ENCODE measurements at places on chromosomes 5 and 9.

DNA sequence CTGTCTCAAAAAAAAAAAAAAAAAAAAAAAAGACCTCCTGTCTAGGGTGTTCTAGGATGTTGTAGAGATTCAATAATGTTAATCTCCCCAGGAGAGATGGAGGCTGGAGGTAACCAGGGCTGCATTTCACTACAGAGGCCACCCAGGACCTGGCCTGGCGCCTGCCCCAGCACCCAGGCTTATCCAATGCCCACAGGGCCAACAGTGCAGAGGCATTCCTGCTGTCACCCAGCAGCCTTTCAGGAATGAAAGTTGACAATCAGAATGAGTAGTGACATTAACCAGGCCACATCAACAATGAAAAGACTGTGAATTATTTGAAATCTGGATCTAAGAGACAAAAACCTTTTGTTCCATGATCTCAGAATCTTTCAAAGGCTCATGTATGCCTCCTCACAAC is 36.2 kb upstream of the GABRP start:
- DNase-seq, result no peak

- no peak for DNase-seq
Observed at GRCh38 chr5:36778336-36778735, 98.2 kb upstream of the NIPBL start.

- no peak for DNase-seq
Observed at GRCh38 chr5:77259476-77259875, 49.0 kb downstream of the PDE8B start.

DNA sequence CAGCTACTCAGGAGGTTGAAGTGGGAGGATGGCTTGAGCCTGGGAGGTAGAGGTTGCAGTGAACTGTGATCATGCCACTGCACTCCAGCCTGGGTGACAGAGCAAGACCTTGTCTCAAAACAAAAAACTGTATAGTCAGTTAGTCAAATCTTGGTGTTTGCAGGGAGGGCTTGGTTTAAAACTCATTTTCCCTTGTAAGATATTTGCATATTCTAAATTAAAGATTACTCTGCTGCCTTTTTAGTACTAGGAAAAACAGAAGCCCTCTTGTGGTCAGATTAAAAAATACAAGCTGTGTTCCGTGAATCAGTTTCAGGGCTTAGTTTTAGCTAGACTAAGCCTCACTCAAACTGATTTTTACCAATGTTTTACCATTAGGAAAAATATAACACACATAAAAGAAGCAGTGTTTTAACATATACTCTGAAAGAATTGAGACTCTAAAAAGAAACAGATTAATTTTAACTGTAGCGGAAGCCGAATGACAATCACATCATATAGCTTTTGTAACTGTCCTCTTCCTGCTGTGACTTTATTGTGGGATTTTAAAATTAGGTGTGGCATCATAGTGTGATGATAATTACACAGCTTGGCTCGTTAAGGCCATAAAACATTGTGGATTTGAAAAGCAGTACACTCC is 84.9 kb upstream of the BASP1 start:
- DNase-seq, result peak; percentile 58

- DNase-seq, result peak; percentile 94
Observed at GRCh38 chr9:135499326-135500070, 984 bp upstream of the MRPS2 start.

- DNase-seq, result no peak
Observed at GRCh38 chr9:110104261-110104809, 103.6 kb downstream of the C9orf152 start.

DNA sequence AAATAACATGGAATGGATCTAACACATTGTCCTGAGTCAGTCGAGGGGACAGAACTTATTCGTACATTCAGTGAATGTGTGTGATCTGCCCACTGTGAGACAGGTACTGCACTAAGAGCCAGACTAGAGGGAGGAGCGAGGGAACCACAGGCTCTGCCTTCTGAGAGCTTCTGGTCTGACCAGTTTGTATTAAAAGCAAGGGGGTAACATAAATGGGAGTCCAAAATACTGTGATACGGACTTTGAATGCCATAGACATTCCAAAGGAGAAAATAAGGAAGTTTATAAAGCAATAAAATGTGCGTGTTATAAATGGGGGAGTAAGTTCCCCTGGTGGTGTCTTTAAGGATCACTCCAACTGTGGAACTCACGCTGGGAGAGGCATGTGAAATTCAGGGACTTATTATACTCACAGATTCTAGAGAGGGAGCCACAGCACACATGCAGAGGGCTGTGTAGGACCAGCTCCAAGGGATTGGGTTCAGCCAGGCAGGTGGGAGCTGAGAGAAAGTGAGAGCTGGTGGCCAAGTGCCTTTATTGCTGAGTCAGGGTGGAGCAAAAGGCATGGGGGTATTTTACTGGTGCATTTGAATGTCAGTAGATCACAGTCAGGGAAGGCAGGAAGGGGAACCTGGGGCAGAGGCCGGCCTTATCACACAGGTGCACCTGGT is 186.5 kb upstream of the WWC1 start:
- DNase-seq, result peak; percentile 56

- no peak for DNase-seq
Observed at GRCh38 chr5:154791535-154791934, 36.4 kb downstream of the LARP1 start.

GRCh38 chr9:135797507-135798262 is 95.7 kb downstream of the KCNT1 start:
- DNase-seq, result no peak

DNA sequence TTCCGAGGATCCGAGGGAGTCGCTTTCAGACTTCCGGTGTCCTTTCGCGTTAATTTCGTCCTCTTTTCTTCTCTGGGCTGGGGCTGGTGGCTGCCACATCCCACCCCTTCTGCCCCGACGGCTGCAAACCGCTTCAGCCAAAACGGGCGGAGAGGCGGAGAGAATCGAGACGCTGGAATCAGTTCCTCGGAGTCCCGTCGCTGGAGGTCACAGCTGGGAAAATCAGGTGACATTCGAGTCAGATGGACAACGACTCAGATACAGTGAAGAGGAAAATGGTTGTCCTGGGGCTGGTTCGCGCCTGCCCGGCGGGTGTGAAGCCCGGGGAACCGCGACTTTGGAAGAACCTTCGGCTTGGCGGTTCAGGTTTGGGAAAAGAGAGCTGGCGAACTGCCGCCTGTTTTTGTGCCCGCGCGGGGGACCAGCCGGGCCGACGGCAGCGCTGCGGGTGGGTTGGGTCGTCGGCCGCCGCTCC is 8.9 kb upstream of the NKX2-5 start:
- no peak for DNase-seq

- no peak for DNase-seq
Observed at GRCh38 chr5:56088431-56088949, 93.7 kb upstream of the IL6ST start.

- peak; percentile 74 for DNase-seq
Observed at GRCh38 chr5:176533894-176534611, 3.1 kb downstream of the RNF44 start.

- no peak for DNase-seq
Observed at GRCh38 chr5:147373328-147373727, 136.5 kb downstream of the DPYSL3 start.

- DNase-seq, result no peak
Observed at GRCh38 chr5:181052672-181053487, 12.8 kb downstream of the BTNL9 start.

DNA sequence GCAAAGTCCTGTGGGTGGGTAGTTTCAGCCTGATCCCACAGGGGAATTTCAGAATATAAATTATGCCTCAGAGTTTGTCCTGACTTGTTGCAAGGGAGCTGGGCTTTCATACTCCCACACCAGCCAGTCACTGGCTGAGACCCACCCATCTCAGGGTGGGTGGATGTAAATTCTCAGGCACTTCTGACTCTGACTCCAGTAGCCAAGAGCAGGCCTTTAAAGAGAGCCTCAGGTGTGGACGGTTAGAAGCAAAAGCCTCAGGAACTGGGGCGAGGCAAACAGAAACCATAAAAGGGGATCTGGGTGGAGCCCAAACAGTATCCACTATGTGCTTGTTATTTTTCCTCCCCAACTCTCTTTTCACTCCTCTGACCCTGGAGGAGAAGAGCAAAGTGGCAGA is 28.6 kb upstream of the FBXW11 start:
- DNase-seq, result no peak

DNA sequence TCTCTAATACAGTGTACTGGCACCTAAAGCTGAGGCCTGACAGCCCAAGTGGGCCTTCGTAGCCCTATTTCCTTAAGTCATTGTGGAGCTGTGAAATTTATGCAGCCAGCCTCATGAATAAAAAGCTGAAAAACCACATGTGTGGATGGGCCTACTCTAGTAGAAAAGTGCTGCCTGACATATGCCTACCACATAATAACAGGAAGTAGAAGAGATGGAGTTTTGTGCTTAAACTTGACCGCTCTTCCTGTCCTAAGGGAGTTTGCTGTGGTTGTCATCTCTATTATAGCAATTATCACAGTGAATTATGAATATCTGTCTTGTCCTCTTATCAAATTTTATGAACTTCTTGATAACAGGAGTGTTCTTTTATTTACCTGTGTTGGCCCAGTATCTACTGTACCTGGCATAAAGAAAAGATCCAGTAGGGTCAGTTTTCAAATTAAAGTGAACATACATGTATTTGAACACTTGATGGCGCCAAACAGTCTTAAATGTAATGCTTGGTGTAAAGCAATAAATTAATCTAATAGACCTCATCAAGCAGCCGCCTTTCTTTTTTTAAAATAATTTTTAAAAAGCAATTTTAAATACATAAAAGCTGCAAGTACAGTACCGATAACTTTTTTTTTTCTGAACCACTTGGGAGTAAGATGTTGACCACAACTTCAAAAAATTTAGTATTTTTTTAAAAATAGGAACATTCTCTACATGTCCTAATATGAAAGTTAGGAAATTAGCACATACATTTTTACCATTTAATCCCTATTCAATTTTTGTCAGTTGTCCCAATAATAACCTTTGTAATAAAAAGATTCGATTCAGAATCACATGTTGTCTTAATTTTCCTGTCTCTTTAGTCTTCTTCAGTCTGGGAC is 51.0 kb downstream of the FKTN start:
- DNase-seq, result peak; percentile 80

DNA sequence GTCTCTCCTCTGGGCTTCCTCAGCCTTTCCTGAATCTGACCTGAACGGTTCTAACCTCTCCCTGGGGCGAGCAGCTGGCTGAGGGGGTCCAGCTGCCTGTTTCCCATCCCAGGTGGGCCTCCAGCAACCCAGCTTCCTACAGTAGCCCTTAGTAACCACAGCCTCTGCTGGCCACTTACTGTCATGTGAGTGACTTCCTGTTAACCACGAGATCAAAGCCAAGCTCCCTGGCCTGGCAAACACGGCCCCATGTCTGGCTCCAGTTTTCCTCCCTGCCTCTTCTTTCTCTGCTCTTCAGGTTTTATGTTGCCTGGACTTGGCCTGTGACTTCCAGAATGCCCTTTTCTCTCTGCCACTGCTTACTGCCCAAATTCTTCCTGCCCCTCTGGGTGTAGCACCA is 47.2 kb upstream of the DAB2IP start:
- no peak for DNase-seq

GRCh38 chr9:80763536-80763935 is 925.8 kb downstream of the TLE1 start:
- no peak for DNase-seq

DNA sequence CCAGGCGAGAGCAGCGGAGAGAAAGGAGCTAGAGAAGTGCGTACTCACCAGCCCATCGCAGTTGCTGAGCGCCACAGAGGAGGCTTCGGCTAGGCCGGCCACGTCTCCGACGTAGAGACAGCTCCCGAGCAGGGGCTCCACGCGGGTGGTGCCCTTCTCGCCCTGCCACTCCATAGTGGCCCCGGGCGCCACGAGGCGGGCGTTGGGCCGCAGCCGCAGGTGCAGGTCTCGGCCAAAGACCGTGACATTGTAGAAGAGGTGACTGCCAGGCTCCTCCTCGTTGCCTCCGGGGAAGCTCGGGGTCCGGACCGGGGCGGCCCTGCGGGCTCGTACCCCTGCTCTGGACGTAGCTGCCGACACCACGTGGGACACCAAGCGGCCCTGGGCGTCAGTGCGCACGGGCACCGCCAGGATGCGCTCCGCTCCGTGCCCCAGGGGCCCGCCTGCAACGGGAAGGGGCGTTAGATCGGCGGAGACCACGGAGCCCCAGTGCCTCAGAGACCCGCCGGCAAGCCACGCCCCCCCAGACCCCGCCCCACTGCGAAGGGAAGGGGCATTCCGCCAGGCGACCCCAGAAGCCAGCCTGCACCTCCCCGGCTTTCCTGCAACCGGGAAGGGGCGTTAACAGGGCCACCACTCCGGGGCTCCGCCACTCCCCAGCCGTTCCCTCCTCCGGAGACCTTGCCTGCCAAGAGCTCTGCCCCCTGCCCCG is 1.4 kb downstream of the ADAMTS2 start:
- DNase-seq, result peak; percentile 86

DNA sequence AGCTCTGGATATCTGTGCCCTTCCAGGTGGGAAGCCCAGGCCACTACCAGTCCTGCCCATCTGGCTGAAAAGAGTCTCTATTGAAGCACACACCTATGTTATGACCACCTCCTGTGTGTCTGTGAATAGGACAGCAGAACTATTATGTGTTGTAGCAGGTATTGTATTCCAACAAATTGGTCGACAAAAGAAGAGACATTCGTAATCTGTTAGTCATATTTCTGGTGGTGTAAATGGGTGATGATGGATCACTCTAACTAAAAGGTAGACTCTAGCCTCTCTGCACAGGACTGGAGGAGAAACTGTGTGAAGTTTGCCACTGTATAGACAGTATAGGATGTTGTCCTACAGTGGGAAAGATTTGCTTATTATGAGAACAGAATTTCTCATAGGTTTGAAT is 416.1 kb downstream of the TMEM38B start:
- DNase-seq, result no peak

DNA sequence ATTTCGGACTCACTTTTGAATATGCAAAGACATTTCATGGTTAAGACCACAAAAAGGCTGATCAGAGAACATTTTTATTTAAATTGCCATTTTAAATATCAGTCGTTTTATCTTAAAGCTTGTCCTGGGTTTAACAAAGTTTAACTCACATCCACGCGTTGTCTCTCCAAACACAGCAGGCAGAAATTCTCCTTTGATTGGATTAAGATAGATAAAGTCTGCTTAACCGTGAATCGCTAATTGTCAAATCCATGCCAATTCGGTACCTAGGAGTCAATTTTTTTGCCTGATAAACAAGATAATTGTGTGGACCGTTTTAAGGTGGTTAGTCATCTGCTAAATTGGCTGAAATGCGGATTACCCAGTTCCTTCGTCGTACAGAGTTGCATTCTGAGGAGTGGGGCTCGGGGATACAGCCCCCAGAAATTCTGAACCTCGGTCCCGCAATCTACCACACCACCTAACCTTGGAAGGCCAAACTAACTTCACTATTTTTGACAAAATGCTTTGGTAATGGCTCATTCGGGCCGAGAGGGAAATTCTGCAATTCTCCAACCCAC is 665 bp upstream of the BTF3 start:
- DNase-seq, result no peak

DNA sequence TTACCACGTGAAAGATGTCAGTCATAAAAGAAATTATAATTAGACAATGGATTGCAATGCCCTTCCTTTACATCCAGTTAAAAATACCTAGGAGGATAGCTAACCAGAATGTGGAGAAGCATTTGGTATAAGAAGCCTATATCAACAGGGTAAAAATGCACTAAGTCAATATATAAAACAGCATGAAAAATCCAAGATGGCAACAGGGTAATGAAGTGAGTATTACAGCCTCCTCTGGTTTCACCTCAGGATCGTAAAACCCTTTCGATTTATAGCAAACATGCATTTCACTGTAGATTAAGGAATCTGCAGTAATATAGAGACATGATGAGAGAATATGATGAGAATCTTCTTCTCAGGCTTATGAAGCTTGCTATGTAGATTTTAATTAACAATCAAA is 999.3 kb downstream of the NR2F1-AS1 start:
- no peak for DNase-seq
